ENCODE measurements at places on chromosomes 1 and 21.

DNA sequence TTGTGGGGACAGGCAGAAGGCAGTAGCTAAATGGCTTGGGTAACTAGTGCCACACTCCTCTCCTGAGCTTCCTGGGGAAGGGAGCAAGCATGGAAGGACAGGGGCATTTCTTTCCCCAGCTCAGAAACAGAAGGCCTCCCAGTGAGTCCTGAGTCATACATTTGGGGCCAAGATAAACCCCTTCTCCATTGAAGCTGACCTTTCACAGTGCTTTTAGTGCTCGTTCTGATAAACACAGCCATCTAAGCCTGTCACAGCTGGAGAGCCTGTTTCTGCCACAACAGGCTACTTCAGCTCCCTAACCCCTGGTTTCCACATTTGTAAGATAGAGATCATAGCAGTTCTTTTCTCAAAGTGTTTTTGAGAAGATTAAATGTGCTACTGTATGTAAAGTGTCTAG lies 374.0 kb downstream of the LMX1A start:
- DNase-seq, result no peak

DNA sequence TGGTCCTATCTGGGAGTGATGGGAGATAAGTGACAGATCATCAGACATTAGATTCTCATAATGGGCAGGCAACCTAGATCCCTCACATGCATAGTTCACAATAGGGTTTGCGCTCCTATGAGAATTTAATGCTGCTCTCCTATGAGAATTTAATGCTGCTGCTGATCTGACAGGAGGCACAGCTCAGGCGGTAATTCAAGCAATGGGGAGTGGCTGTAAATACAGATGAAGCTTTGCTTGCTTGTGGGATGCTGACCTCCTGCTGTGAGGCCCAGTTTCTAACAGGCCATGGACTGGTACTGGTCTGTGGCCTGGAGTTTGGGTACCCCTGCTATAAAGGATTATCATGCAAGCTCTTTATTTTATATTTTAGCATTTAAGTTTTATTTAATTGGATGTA lies 72.0 kb downstream of the ZMYM4 start:
- DNase-seq, result no peak

DNA sequence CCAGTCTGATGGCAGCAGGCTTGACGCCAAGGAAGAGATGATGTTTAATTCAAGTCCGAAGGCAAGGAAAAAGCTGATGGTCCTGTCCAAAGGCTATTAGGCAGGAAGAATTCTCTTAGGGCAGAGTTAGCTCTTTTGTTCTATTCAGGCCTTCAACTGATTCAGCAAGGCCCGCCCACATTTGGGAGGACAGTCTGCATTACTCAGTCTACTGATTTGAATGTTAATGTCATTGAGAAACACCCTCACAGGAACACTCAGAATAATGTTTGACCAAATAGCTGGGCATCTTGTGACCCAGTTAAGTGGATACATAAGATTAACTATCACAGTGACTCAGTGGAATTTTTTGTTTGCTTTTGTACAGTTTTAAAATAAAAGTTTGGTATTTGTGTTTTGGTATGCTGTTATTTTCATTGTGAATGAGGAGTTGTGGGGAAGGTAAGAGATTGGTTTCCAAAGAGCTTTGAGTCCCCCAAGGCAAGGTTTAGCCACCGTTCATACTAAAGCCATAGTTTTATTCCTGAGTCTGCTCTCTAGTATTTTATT lies 1.7 kb upstream of the ZNF691 start:
- DNase-seq, result peak; percentile 50

- DNase-seq, result no peak
Observed at GRCh38 chr1:119737040-119737682, 25.4 kb downstream of the PHGDH start.

DNA sequence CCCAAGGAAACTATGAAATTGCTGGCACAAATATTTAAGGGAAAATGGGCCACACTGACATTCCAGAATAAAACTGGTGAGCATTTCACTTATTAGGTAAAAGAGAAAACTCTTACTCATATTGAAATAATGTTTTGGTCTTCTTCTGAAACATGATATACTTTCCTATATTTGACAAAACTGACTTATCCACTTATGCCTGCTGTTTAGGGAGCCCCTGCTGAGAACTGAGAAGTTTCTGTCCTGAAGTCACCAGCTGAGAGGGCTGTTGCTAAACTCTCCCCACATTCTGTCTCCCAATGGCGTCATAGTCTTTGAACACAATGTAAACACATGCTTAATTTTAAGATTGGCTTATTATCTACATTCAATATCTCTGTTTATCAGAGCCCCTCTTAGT lies 46.8 kb upstream of the ZC3H11B start:
- DNase-seq, result peak; percentile 72

GRCh38 chr1:175538442-175538841 lies 205.0 kb downstream of the TNR start:
- no peak for DNase-seq

- no peak for DNase-seq
Observed at GRCh38 chr1:25091658-25092057, 140.6 kb downstream of the SYF2 start.

GRCh38 chr1:93770640-93771039 lies 89.0 kb upstream of the BCAR3 start:
- no peak for DNase-seq

DNA sequence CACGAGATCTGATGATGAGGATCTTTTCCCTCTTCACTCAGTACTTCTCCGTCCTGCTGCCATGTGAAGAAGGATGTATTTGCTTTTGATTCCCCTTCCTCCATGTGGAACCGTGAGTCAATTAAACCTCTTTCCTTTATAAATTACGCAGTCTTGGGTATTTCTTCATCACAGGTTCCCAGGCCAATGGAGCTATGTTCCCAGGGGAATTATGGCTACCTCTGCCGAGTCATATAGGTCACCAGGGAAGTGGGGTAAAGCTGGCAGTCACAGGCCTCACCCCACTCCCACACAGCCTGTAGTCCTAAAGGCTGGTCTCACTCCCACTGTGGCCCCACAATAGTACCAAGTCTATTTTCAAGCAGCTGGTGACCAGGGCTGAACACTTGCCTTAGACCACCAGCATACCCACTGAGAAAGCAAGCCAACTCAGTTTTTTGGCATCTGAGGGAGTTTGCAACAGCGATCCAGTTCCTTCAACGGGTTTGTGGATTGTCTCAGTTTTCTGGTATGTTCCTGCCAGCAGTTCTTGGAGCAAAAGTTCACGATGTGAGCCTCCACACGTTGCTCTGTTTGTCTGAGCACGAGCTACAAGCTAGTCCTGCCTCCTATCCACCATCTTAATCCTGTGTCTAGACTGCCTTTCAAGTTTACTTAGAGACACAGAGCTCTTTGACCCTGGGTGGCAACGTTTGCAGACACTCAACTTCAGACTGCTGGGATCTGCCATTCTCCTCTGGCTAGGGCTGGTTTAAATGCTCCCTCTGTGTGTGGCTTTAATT lies 104.5 kb downstream of the CENPF start:
- peak; percentile 35 for DNase-seq

DNA sequence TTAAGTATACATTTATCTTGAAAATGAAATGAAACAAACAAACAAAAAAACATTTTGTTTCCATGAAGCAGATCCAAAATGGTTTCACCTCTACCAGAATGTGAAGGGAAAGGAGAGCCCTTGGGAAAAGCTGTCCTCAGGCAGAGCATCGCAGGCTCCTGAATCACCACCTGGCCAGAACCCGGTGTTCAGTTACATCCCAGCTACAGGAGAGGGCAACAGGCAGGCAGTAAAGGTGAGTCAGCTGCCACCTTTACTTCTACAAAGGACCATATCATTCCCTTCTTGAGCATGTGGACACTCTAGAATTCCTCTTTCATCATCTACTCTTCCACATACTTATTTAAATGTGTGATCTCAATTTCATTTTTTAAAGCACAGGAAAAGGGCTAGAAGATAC lies 151.2 kb downstream of the PIGK start:
- no peak for DNase-seq

GRCh38 chr21:40176724-40177123 lies 309.5 kb downstream of the PCP4 start:
- no peak for DNase-seq

DNA sequence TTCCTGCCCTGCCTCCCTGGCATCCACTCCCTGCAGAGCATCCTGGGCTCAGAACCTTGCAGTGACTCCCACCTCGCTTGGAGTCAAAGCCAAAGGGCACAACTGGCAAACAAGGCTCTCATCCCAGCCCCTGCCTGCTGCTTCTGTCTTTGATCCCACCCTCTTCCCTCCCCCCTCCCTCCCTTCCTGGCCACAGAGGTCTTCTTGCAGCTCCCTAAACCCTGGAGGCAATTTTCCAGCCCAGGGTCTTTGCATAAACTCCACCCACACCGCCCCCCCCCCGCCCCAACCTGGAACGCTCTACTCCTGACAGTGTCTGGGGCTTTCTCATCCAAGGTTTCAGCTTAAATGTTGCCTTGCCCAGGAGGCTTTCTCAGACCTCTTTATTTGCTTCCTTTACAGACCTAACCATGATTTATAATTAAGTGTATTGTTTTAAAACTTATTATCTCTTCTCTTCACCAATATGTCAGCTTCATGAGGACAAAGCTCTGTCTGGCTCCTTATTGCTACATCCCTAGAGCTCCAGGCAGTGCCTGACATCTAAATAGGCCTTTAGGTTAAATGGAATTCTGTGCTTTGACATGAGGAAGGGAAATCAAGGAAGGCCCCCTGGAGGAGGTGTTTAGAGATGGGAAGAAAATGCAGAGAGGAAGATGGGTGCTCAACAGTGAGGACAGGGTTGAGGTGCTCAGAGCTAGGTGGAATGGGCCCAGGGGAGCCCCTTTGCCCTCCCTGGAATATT lies 37.7 kb upstream of the PADI1 start:
- DNase-seq, result no peak

GRCh38 chr21:41254090-41254700 lies 62.4 kb upstream of the FAM3B start:
- peak; percentile 21 for DNase-seq

Measured in stromal cell of bone marrow (primary cell).